Lower leg skin (tissue), 4 donors: ENCODE measurements at places on chromosomes 1 and 21.

DNA sequence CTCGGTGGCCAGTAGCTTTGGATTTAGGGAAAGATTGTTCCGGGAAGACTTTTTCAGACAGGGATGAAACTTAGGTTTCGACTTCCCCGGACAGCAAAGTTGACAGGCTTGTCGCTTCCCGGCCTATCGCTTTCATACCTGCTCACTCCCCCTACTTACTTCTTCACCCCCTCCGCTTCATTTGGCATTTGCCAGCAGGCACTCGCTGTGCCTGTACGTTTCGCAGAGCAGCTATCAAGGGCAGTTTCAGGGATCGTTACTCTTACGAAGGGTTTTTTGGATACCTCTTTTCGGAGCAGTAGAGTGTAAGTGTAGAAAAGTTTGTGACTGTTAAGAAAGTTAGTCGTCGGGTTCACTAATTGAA is 393 bp downstream of the BLZF1 start:
- peak; percentile 14 for DNase-seq

DNA sequence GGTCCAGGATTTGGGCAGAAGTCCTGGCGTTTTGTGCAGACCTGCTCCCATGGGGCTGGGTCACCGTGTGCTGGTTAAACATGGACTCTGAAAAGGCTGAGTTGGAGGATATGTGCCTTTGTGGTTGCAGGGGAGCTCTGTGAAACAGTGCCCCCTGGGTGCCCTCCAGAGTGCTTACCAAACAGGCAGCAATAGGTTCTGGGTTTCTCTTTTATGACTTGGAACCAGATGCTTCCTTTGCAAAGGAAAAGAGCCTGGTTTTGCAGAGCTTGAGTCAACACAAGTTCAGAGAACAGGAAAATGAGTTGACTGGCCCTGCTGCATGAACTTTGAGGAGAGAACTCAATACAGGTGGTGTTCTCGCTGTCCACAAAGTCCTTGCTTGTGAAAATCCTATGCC is 288.9 kb downstream of the TM2D1 start:
- DNase-seq: no peak

DNA sequence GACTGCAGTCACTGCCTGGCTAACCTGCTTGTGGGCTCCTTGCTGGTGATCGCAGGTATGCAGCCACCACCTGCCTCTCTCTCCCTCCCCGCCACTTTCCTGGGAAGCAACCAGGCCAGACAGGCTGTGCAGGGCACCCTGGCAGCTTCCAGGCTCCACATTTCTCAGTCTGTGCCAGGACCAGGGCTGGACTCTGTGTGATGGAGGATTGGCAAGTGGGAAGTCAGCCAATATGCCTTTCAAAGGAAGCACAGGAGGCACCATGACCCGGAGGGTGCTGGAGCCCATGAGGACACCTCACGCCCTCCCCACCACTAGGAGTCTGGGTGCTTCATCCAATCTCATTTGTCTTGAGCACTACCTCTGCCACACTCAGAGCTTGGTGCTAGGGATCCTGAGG is 15.8 kb upstream of the DISP3 start:
- DNase-seq: no peak

GRCh38 chr1:182802006-182802803 is 12.6 kb downstream of the NPL start:
- no peak for DNase-seq

DNA sequence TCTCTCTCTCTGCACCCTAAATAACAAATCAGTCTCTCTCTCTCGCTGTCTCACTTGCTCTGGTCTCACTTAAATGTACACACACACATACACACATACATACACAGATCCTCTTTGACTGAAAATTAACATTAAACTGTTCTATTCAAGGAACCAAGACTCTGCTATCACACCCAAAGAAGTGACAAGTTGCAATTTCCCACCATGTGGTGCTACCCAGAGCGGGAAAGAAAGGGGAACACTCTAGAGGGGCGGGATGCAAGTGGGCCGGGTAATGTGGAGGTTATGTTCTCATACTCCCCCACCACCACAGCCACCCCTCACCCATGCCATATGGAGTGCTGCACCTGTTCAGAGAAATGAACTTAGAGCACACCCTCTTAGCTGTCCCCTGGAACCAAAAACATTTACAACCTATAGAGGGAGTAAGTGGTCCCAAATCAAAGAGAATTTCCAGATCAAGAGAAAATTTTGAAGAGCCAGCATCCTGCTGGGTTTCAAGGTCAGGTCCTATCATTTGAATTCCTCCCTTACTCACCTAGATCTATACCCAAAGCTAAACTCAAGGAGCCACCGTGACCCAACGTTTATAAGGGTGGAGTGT is 319.4 kb downstream of the BRINP2 start:
- DNase-seq: no peak
